ENCODE measurements at places on chromosomes 2 and 18.

DNA sequence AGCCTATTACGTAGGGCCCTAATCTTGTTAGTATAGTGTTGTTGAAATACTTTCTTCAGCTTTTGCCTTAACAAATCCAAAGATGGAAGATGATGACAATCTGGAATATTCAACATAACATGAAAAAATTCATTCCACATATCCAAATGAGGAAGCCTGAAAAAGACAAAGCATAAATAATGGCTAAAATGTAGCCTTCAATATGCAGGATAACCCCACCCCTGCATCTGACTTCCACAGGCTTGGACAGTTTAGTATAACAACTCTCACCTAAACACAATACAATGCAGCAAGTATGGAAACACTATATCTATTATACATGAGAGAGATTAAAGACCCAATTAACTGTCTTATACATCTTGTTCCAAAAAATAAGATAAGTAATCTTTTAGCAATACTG, 39.9 kb downstream of the BUB1 start:
- no peak for DNase-seq

- no peak for DNase-seq
Measured at GRCh38 chr2:217993138-217993537, 9.7 kb downstream of the TNS1 start.

DNA sequence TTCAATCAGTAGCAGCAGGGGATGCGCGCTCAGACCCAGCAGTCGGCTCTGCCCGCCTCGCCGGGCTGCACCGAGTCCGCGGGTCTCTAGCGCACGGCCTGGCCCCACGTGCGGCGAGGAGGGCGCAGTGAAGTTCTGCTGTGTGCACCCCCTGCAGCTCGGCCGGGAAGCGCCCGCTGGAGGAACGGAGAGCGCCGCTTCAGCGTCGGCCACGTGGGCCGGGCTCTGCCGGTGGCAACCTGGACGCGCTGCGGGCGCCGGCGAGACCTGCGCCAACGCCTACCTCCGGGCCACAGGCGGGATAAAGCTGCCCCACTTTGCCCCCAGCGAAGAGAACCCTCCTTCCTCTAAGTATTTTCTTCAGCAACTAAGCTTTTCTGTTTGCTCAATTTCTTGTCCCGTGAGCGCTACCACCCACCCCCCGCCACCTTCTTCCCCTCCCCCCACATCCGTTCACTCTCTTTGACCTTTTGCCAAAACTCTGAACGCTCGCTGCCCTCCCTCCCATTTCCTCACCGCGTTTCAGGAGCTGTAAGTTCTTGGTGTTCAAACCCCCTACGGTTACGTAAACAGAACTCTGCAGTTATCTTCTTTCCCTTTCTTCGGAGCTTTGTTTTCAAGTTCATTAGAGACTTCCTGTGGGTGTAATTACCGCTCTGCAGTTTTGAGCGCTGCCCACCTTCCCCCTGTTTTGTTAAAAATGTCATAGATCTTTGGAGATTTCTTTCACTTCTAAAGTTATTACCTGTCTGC, 42.6 kb upstream of the EDAR start:
- DNase-seq, result peak; percentile 87

DNA sequence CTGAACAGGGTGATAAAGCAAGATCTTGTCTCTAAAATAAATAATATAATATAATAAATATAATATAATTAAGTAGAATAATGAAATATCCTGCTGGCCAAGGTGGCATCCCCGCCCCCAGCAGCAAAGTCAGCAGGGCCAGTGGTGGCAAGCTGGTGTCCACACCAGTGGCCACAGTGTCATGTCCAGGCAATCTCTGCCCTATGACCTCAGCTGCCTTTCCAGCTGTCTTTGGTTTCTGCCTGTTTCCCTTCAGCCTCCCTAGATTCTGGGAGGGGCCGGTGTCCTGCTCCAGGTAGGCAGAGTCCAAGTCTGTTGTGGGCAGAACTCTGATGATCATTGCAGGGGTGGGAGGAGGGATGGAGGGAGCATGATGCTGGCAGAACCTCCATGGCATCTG, 16.2 kb upstream of the STEAP3 start:
- no peak for DNase-seq

DNA sequence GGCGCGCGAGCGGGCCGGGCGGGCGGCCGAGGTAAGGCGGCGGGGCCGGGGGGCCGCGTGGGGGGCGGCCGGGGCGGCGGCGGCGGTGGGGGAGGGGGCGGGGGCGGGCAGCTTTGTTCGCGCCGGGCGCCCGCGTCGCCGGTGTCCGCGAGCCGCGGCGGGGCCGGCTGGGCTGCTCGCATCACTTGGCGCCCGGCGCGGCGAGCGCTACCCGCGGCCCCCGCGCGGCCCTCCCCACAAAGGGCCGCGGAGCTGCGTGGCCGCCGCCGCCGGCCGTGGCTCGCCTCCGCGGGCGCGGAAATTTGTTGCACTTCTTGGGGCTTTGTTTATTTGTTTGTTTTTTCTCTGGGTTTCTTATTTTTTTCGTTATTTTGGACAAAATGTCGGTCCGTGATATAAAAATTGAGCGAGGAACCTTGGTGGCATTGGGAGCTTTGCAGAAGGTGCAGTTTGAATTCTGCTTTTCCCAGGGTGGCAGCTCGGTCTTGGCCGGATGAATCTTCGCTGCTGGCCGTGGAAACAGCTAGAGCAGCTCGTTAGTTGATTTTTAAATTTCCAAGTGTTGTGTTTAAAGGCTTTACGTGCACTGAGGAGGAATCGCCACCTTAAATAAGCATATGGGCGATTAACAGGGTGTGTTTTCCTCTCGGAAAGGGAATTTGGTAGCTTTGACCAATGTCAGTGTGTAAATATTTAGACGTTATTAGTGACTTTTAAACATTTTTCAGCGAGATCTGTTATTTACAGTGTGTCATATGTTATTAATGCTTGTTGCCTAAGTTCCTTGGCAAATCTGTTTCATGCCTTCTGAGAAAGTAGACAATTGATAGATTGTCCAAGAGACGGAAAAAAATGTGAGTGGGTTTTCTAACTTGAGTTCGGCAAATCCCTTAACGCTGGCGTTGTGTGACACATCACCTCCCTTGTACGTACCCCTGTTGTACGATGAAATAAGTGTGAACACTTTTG, 822 bp downstream of the UBE2E3 start:
- peak; percentile 33 for DNase-seq

DNA sequence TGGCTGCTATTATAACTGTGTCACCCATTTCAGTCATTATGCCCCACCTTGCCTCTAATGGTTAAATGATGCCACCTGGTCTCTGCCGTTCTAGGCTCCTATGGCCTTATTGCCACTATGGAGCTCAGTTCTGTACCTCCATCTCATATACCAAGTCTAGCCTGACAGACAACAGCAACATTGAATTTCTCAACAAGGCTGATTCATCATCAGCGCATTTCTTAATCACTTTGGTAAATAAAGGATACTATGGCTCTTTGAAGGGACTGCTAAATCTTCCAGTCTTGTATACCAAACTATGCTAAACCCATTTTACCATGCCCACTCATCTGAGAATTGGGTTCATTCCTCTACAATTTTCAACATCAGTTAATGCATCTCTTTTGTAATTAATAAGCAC, 784.5 kb upstream of the CELF4 start:
- no peak for DNase-seq

DNA sequence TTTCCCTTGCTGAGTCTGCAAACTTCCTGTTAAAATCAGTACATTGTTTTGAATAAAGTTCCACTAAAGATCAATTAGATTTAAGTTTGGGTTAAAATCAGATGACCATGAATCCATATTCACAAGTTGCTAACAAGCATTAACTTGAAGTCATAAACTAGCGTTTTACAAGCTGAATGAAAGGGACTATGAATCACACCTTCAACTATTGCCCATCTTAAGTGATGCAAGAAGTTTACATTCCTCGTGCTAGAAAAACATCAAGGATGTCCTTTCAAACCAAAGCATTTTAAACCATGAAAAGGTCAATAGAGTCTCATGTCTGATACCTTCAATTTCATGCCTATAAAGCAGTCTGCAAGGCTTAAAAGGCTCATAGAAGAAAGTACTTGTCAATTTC, 257.2 kb upstream of the SYT4 start:
- no peak for DNase-seq

DNA sequence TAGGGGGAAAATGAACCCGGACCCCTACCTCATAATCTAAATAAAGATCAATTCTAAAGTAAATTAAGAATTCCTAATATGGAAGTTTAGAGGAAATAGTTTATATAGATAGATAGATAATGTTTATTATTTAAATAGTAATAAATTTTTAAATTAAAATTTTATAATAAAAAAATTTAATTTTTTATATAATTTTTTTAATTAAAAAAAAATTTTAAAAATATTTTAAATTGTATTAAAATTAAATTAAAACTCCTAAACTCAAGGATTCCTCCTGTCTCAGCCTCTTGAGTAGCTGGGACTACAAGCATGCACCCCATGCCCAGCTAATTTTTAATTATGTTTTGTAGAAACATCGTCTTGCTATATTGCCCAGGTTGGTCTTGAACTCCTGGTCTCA, 186.9 kb upstream of the VRK2 start:
- no peak for DNase-seq

GRCh38 chr2:25989154-25989553, 6.9 kb upstream of the KIF3C start:
- no peak for DNase-seq

- no peak for DNase-seq
Measured at GRCh38 chr2:26193578-26194231, 20.8 kb downstream of the GAREM2 start.

DNA sequence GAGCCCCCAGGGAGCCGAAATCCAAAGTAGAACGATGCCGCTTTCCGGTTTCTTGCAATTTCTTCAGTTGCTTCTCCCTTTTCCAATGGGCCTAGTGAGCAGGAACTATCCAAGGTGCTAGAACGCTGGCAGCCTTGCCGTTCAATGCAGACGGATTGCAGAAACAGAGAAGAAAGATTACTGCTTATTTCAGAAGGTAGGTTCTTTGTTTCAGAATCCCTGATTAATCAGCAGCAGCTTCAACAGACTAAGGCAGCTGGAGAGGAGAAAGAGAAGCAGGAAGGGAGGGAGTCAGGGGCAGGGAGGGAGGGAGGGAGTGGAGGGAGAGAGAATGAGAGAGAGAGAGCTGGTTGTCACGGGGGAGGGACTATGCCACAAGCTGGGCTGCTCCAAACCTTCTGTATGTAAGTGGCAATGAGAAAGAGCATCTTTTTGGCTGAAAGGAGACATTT, 576 bp downstream of the NYAP2 start:
- DNase-seq, result no peak

DNA sequence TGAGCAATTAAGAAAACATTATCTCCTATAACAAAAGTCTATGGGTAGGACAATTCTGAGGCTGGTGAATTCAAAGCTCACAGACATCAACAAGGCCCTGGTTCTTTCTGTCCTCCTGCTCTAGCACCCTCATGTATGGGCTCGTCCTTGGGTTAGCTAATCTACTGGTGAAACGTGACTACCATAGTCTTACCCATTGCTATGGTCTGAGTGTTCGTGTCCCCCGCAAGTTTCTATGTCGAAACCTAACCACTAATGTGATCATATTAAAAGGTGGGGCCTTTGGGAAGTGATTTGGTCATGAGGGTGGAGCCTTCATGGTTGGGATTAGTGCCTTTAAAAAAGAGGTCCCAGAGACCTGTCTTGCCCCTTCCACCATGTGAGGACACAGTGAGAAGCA, 564.7 kb downstream of the TNS1 start:
- no peak for DNase-seq

- peak; percentile 74 for DNase-seq
Measured at GRCh38 chr2:109510136-109511028, 103.4 kb downstream of the SEPTIN10 start.

GRCh38 chr2:27494284-27494943, 586 bp downstream of the FNDC4 start:
- DNase-seq, result no peak

- DNase-seq, result no peak
Measured at GRCh38 chr2:65024149-65024829, 31.9 kb upstream of the CEP68 start.

- no peak for DNase-seq
Measured at GRCh38 chr2:224596289-224596688, 11.1 kb upstream of the CUL3 start.

- no peak for DNase-seq
Measured at GRCh38 chr2:233977296-233977837, 60.2 kb downstream of the TRPM8 start.

DNA sequence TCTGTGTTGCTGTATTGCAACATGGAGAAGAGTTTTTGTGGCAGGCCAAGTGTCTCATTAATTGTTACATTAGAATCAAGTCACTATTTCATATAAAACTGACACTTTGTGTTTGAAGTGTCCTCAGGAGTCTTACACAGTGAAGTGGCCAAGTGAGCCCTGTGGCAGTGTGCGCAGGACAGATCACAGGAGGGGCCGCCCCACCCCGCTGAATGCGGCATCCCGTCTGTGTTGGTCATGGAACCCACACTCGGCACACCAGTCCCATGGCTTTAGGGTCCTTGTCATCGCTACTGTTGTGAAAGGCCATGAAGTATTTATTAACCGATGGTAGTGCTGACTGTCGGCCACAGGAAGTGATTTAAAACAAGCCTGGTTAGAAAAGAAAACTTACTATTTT, 144.7 kb upstream of the NFATC1 start:
- no peak for DNase-seq

- no peak for DNase-seq
Measured at GRCh38 chr2:70830366-70830765, 5.2 kb downstream of the CD207 start.

DNA sequence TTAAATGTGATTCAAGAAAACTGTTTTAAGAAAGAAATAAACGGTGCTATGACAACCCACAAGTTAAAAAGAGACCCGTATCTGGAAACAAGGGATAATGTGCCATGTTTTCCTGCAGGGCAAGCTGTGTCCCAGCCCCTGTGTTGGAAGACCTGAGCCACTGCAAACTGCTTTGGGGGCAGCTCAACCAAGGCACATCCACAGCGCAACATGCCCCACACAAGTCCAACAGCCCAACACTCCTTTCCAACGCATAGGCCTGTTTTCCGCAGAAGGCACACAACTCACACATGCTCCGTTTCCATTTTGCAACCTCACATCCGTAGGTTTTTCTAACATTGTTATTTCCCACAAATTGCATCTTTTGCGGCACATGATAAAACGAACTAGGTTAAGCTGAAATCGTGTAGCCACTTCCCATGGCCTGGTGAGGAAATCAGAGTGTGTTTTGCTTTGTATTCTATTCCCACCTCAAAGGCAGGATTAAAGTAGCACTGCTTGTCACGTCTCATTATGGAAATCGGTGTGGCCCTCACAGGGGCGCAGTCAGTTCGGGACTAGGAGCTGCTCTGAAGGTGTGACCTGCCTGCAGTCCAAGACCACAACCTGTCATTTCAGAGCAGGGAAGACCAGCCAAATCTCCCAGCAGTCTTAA, 50.5 kb upstream of the ZNF516 start:
- no peak for DNase-seq

GRCh38 chr2:133416146-133416545, 152.1 kb downstream of the NCKAP5 start:
- DNase-seq, result no peak

GRCh38 chr2:66585587-66585986, 150.7 kb downstream of the MEIS1 start:
- DNase-seq, result no peak

- DNase-seq, result no peak
Measured at GRCh38 chr2:6224267-6224666, 532.1 kb downstream of the SOX11 start.

DNA sequence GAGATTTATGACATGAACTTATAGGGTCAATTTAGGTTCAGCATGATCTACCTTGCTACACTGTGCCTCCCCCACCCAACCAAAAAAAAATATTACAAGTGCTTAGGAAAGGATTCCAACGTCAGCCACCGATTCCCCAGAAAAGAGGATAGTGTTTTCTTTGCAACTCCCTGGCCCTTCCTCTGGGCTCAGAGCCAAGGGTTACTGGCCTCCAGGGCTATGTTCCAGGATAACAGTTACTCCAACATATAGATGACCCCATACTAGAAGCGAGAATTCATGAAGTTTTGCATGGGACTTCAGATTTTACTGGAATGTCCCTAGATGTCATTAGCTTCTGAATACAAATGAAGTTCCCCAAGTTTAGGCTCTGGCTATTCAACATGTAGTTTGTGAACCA, 172.1 kb downstream of the UPP2 start:
- no peak for DNase-seq
